ENCODE measurements at places on chromosomes 12 and 14.

DNA sequence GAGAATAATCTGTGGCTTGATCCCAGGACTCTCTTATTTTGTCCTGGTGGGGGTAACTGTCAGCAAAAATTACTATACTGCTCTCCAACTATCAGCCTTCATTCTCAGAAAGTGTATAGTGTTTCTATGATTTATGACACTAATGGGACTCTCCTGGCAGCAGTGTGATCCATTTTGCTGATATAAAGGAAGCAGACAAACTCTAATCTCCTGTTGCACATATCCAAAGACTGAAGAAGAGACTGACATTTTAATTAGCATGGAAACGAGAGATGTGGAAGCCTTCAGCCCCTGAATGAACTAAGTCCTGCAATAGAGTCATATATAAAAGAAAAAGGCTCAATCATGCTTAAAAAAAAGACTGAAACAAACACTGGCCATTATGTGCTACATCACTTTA, 127.8 kb upstream of the SSTR1 start:
- DNase-seq, result no peak

DNA sequence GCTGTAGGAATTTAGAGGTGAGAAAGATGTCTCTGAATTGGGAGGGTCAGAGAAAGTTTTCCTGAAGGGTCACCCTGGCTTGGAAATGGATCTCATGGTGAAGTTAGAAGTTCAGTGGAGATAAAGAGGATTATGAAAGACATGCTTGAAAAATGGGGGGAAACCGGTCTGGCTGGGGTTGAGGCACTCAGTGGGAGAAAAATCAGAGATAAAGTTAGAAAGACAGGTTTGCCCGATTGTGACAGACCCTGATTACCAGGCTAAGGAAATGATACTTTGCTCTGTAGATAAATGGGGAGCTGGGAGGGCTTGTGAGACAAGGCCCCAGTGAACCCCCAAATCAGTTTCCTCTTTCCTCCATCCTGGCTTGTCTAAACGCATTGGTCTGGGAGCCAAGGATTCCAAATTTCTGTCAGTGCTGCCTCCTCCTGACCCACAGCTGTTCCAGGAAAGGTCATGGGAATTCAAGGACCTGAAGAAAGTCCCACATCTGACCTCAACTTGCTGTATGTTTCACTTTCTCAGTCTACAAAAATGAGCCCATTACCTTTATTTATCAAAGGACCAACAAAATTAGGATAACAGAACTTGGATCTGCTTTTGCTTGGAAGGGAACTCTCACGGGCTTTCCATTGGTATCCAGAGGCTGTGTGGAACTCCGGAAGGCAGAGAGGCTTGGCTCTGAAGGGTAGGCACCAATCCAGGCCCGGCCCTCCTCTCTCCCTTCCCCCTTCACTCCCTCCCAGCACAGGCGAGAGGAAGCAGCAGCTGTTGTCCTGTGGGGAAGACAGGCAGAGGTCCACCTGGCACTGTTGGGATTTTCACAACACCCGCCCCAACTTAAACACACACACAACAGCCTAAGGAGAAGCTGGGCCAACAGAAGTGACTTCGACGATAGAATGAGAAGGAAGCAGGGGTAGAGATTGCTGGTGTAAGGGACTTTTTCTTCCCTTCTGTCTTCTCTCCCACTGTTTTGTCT, 3.4 kb upstream of the RNASE7 start:
- DNase-seq, result no peak

GRCh38 chr14:63393012-63393411, 74.3 kb upstream of the GPHB5 start:
- no peak for DNase-seq

DNA sequence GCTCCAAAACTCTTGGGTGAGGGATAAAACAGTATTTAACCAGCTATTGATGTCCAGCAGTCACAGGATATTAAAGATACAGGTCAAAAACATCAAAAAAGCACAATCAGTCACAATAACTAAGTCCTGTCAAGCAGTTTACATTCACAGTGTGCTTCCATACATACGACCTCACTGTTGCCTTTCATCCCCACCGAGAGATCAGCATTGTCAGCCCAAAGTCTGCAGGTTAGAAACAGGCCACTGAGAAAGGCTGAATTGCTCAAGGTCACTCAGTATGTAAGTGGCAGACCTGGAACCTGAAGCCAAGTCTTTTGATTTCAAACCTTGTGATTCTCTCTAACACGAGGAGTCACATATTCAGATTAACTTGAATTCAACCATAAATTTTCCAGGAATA, 124.9 kb downstream of the GXYLT1 start:
- no peak for DNase-seq

- no peak for DNase-seq
Observed at GRCh38 chr14:60622917-60623257, 26.4 kb downstream of the SIX1 start.

GRCh38 chr14:82720431-82720830, 1186.8 kb upstream of the SEL1L start:
- DNase-seq, result no peak

- no peak for DNase-seq
Observed at GRCh38 chr12:14950421-14950820, 11.0 kb downstream of the ARHGDIB start.

GRCh38 chr12:9928607-9929006, 3.6 kb downstream of the CLEC2A start:
- DNase-seq, result no peak

GRCh38 chr12:87756111-87756510, 273.1 kb downstream of the C12orf50 start:
- DNase-seq, result no peak

GRCh38 chr14:66005900-66006434, 480.2 kb upstream of the CCDC196 start:
- no peak for DNase-seq

GRCh38 chr14:95649230-95649629, 37.0 kb upstream of the TCL1B start:
- DNase-seq, result no peak

GRCh38 chr12:79690638-79691510, at the start of gene PAWR:
Gene PAWR, minus strand, starts transcription at chr12:79690964. Its CDS starts 720 bp downstream, at chr12:79690244.
- no peak for DNase-seq

DNA sequence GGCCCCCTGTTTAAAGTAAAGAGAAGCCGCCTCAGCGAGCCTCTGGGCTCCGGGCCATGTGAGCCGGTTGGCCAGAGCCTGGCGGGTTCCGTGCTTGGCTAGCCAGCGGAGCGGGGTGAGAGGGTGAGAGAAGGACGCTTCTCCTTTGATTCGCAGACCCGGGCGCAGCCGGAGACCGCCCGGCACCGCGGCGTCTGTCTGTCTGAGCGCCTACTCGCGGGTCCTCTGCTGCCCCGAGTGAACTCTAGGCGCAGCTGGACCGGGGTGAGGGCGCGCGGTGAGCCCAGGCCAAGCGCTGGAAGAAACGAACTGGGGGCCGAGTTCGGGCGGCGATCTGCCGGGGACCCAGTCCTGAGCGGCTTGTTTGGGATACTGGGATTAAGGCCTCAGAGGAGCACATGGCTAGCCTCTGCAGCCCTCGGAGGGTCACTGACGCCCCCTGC, 41.4 kb upstream of the TBX5 start:
- no peak for DNase-seq
